ENCODE measurements at places on chromosomes 1 and 21.

DNA sequence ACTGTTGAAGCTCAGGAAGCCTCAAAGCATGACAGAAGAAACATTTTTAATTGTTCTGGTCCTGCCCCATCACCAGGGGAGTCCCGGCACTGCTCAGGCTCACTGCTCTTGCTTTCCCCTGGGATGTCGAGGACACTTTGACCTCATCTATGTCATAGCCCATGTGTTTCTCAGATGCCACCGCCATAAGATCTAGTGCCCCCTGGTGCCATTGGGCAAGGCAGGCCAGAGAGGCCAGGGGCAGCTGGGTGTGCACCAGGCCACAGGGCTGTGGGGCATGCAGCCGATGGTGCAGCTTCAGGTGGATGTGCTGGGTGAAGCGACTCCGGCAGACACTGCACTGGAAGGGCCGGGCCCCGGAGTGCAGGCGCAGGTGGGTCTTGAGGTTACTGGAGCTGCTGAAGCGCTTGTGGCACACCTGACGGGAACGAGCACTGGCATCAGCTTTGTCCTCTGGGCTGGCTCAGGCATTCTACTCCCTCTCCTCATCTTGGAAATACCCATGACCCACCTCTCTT lies 7.7 kb upstream of the CRYBG2 start:
- no peak for DNase-seq

- DNase-seq = no peak
Observed at GRCh38 chr1:20936621-20937020, 149.5 kb upstream of the HP1BP3 start.

DNA sequence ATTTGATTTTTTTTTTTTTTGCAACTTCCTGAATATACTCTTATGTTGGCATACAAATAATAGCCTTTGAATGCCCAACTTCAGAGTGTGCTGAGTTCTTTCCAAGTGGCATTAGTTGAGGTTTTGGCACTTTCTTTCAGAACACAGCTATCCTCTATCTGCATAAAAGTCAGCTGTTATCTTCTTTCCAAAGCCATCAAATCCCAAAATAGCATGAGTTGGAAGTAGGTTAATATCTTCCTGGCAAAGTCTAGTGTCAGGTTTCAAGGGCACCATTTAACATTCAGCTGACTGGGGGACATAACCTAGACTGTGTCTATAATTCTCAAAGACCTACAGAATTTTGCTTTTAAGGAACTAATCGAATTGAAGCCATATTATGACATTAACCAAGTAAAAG lies 223.9 kb downstream of the PLPP3 start:
- DNase-seq = no peak

- no peak for DNase-seq
Observed at GRCh38 chr1:195278644-195279043, 1329.6 kb downstream of the KCNT2 start.
